Type B pancreatic cell (in vitro differentiated cells): ENCODE measurements at places on chromosomes 7 and 10.

GRCh38 chr10:63068246-63068645 is 64.9 kb upstream of the NRBF2 start:
- no peak for DNase-seq

- DNase-seq = no peak
Measured at GRCh38 chr10:1468811-1469210, 268.5 kb downstream of the ADARB2 start.

DNA sequence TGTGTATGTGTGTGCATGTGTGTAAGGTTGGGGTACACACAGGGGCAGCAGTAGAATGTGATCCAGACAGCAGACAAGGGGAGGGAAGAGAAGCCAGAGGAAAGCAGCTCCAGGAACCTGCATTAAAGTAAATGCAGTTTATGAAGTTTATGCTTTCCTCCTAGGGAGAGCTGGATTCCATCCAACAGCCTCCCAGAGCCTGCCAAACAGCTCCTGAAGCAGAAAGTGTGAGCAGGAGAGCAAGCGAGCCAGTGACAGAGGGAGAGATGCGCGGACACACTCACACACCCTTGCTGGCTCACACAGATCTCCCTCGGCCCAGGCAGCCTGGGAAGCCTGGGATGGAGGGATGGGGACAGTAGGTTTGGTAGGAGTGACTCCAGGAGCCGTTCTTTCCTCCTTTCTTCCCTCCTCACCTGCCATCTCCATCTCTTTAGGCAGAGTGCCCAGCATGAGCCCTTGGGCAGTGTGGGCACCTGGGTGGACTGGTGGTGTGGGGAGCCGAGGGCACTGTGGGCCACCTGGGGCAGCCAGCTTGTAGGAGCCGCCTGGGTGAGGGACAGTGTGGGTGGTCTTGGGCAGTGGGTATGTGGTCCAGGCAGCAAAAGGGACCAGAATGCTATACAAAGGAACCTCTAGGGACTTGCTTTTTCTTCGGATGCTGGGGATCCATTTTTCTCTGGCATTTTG is 46.1 kb downstream of the PAX2 start:
- DNase-seq = no peak

DNA sequence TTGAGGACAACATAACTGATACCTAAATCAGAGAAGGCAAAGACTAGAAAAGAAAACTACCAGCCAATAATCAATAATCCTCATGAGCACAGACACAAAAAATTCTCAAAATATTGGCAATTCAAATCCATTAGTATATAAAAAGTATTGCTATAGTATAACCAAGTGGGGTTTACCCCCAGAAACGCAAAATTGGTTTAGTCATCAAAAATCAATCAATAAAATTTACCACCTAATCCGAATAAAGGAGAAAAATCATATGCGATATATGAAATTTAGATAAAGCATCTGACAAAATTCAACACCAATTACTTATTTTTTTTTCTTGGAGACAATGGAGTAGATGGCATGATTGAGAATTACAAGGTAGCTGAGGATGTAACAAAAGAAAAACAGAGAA is 11.2 kb upstream of the ING3 start:
- no peak for DNase-seq

DNA sequence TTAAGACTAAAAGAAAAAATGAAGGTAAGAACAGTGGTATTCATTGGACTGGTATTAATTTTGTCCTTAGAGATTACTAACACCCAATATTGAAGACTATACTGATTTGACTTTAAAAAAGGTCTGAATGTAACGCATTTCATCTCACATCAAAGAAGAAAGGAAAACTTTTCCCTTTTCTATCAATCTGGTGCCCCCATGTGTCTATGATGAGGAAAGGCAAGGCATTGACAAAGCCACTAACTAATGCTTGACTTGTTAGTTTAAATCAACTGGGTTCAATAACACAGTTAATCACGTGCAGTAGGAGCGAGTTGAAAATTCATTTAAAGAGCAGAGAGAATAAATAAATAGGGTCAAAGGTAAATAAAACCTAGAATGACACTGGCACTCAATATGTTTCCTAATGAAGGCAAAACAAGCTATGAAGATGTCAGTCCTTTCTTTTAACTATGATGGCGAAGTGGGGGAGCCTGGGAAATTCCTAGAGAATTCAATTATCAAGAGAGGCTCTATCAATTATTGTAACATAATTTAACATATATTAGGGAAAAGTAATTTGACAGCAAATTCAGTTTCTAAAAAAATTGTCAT is 180.9 kb downstream of the ANK3 start:
- no peak for DNase-seq

DNA sequence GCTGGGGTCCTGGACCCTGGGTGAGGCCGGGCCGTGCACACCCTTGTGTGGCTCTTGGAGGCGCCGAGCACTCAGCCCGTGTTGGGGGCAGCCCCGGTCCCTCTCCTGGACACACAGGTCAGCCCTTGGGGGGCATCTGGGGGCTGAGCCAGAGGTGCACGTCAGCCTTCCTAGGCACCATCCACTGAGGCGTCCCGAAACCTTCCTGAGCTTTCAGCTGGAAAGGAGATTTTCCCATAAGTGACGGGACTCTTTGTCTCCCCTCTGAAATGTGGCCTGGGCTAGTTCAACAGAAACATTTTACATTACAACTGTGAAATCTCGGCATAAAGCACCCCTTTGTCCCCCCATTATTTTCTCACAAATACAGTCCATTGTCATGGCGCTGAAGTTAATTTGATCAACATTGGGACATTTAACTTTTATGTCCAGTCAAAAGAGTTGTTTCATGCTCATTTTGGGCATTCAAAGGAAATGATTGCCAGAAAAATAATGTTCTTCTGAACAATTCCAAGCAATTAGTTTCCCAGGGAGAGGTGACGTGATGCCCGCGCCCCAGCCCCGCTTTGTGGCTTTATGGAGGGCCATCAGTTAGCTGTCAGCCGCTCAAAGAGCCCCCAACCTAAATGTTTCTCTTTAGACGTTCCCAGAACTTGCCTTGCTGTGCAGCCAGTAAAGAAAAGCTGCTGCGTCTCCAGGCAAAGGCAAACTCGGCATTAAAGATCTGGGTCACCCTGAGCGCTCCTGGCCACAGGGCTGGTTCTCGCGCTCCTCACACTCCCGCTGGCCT is 70.8 kb downstream of the NKX6-2 start:
- no peak for DNase-seq

- DNase-seq = no peak
Measured at GRCh38 chr10:12741360-12741804, 260.1 kb downstream of the CCDC3 start.
